ENCODE measurements at places on chromosomes 1 and 21.

DNA sequence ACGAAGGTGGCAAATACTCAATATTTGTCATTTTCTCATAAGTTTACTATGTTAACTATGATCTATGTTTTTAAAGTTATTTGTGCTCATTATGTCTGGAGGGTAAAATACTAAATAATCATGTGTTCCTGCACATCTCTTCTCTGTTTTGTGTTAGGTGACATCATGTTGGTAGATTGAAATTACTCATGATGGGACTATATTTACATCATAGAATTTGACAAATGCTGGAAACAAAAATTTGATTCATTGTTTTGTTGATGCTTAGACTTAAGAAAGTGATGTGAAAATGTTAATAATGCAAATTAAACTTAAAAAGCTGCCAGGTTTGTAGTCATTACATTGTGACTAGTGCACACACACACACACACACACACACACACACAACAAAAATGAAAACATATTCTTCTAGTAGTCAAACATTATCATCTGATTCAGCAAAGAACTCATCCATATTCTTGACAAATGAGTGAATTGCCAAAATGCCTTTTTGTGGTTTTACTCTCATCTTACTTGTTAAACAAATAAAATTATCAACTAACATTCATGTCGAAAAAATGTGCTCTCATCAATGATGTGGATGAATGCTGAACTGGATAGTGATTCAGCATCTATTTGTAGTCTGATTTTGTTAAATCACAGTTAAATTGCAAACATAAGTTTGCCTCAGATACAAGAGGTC is 870.7 kb downstream of the BRINP3 start:
- DNase-seq, result no peak

- no peak for DNase-seq
Observed at GRCh38 chr1:11500881-11501280, 21.9 kb downstream of the DISP3 start.

DNA sequence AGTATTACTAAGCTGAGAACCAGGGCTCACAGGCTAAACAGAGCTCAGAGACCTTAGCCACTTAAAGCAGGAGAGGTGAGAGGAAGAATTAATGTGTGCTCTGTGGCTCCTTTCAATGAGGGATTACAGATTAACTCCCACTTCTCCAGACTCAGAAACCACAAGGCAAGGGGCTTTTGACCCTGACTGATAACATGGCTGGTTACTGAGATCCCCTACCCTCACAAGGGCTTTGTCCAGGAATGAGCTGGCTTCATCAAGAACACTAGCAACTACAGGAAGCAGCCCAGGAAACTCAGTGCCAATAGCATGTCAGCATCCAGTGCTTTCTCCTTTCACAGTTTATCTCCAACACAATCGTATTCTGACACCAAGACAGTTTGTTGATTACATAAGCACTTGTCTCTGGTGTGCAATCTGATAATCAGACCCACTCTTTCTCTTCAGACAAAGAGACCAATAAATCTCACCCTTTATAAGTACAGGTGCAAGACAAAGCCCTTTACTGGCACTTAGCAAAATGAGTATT is 38.8 kb downstream of the ERI3 start:
- DNase-seq, result no peak

DNA sequence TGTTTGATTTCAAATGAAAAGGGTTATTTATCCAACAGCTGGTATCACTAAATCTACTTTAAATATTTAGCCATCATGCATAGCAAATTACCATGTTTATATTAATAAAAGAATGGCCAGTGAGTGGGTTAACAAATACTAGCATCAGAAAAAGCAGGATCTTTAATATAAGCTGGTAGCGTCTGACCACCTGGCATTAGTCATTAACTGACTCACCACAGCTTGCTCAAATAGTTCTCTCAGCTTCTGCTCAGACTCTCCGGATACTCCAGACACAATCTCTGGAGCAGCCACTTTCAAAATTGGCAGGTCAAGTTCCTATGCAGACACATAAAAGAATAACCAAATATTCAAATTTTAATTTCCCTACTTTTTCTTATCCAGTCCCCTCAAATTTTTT is 29.6 kb downstream of the NVL start:
- DNase-seq, result no peak

- DNase-seq, result no peak
Observed at GRCh38 chr1:227227761-227228160, 90.5 kb downstream of the CDC42BPA start.

DNA sequence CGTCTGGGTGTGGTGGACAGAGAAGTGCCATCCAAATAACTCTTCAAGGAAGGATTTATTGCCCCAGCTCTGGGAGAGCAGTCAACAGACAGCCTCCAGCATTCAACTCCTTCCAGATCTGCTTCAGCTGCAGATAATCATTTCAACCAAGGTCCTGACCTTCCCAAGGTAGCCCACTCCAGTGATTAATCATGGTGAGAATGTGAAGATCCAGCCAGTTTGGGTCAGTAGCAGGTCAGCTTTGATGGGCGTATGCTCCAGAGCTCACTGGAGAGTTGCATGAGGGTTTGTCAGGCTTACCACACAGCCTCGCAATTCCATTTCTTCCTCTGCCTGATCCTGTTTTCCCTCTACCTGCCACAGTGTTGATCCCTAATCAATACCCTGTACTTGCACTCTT is 214.5 kb upstream of the ZRANB2 start:
- DNase-seq, result no peak
